ENCODE measurements at places on chromosomes 7 and 10.

DNA sequence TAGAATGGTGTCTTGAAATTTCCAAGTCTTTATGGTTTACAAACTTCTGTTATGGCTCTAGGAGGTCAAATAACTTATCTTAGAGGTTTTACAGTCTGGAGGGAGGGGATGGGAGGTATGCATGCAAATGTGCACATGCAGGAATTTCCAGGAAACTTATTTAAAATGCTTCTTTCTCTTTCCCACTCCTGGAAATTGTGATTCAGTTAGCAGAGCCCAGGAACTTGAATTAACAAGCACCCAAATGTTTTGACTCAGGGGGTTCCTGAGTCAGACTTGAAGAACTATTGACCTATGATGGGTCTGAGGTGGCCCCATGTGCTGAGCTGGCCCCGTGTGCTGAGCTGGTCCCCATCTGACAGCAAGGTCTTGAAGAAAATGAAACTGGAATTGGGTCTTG, 669.4 kb downstream of the INHBA start:
- no peak for DNase-seq

DNA sequence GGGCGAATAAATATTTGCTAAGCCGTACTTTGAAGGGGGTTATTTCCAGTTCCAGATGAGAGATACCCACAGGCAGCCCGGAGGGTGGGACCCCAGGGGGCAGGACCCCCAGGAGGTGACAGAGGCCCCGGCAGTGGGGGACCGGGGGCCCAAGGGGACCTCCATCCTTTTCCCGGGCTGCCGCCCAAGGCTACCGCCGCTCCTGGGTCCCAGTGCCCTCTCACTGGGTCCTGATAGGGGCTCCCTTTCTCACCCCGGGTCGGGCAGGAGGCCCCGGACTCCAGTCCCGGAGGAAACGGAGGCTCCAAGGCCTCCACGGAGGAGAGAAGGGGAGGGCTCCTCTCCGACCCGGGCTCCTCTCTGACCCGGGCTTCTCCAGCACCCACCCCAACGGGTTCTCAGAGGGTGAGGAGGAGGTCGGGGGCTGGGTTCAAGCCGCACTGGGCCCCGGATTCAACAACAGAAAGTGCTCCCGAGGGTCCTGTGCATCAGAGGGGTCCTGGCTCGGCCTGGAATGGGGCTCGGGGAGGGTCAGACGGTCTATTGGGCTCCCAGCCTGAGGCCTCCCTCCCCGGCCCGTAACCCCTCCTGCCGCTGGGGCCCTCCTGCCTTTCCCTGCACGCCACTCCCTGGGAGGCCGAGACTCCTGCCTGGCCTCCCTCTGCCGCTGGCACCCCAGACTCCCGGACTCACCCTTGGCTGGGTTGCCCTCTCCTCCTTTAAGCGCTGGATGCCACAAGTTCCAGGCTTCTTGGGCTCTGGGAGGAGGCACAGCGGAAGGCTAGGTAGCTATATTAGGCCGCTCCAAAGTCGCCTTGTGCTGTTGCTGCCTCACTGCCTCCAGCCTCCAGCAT, 62.5 kb downstream of the ZNF37A start:
- DNase-seq: no peak

DNA sequence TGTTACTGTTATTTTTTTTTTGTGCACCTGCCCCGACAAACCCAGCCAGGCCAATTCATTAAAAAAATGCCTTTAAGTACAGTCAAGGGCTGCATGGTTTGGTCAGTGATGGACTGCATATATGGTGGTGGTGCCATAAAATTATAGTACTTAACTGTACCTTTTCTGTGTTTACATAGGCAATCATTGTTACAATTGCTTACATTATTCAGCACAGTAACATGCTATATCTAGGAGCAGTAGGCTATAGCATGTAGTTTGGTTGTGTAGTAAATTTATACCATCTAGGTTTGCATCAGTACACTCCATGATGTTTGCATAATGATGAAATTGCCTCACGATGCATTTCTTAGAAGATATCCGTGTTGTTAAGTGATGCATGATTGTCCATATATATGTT, 58.0 kb downstream of the STK31 start:
- no peak for DNase-seq

- no peak for DNase-seq
Observed at GRCh38 chr10:11138314-11139033, 120.8 kb downstream of the CELF2 start.

GRCh38 chr10:128064108-128064969, 61.9 kb downstream of the MKI67 start:
- peak; percentile 84 for DNase-seq

DNA sequence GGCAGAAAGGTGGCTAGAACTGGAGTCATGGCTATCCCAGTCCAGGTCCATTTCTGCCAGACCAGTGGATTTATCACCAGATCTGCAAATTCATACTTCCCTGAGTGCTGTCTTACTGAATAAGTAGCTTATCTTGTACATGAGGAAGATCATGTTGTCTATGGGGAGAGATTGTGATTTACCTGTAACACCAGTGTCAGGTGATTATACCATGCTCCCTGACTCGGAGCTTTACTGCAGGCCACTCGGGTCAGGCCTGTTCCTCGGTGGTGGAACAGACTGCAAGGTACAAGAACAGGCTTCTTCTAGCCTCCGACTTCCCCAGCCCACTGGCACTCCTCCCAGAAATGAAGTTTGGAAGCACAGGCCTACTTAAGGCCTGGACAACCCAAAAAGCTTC, 42.6 kb upstream of the DLG5 start:
- DNase-seq: no peak

DNA sequence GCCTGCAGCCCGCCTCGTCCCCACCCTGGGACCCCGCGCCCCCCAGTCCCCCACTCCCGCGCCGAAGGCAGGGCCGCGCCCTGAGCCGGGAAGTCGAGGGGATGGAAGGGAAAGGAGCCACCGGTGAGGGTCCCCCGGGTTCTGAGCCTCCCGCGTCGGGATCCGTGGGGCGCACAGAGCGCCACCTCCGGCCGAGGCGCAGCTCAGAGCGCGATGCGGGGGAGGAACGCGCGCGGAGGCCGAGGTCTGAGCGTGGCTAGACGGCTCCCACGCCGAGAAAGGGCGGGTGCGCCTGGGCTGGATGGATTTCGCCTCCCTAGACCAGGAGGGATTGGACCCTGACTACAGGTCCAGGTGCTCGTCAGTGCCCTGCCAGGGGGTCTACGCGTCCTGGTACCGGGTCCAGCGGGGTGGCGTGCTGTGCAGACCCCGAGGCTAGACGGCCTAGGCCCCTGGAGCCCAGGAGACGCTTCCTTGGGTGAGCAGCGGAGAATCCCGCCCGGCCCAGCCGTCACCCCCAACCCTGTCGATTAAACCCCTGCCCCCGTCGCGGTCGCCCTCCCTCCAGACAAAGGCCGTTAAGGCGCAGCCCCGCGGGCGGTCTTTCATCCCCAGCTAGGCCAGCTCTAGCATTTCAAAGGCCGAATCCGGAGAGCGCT, 986 bp upstream of the PDGFA start:
- DNase-seq: no peak

DNA sequence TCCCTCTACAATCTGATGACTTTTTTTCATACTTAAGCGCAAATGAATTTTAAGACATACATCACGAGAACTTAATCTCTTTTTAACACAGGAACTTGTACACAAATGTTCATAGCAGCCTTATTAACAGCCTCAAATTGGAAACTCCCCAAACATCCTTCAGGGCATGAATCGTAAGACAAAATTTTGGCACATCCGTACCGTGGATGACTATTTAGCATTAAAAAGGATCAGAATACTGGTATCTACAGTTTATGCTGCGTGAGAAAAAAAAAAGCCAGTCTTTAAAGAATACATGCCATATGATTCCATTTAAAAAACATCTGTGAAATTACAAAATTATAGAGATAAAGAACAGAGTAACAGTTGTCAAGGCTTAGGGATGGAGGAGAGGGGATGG, 46.8 kb downstream of the PDE1C start:
- DNase-seq: no peak

- DNase-seq: no peak
Observed at GRCh38 chr7:50352282-50352681, 47.8 kb downstream of the IKZF1 start.

GRCh38 chr7:89770161-89770560, 384.1 kb upstream of the STEAP1 start:
- no peak for DNase-seq

DNA sequence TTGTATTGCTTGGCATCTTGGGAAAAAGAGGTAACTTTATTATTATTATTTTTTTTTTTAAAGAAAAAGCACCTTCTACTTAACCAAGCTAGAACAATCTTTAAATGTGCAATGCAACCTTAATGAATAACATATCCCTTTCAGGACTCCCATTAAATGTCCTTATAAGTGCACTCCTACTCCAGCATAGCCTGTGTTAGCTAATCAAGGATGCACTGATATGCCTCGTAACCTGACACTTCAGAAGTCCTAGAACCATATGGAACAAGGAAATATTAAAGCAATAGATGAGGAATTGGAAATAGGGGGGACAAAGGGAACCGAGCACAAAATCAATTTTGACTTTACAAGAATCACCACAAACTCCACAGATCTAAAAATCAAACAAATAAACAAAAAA, 522.4 kb downstream of the PARD3 start:
- no peak for DNase-seq

- peak; percentile 39 for DNase-seq
Observed at GRCh38 chr10:69407621-69408301, 9.0 kb downstream of the TACR2 start.

- DNase-seq: no peak
Observed at GRCh38 chr7:142248-142941, 50.0 kb upstream of the FAM20C start.

DNA sequence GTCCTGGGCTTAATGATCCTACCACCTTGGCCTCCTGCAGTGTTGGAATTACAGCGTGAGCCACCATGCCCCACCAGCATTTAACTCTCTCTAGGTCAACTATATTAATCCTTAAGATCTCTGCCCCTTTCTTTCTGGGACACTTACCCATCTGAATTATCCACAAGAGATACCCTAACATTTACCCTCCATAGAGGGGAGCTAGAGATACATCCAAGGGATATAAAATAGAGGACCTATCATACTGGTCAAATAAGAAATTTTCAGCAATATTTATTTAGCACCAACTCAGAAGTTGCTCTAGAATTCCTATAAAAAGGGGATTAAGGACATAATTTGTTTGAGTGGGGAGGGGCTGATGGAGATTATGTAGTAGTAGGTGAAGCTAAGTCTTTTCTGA, 96.5 kb downstream of the OTUD1 start:
- no peak for DNase-seq

DNA sequence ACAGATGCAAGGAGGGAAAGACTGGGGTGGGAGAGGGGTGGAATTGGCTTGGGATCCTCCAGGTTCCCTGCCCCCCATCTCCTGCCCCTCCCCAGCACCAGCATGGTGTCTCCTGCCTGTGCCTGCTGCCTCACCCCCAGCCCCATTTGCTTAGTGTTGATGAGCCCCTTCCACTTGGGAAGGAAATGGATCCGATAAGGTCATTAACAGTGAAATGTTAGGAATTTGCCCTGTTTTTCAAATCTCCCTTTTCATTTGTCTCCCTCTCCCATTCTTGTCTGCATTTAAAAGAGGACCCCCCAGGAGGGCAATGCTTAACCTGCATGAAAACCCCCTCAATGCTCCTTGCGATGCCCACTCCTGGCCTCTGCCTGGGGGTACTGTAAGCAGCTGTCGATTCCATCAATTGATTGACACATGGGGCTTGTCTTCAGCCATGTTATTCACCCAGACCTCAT, 51.5 kb downstream of the HK1 start:
- no peak for DNase-seq
